ENCODE measurements at places on chromosomes 1 and 21.

DNA sequence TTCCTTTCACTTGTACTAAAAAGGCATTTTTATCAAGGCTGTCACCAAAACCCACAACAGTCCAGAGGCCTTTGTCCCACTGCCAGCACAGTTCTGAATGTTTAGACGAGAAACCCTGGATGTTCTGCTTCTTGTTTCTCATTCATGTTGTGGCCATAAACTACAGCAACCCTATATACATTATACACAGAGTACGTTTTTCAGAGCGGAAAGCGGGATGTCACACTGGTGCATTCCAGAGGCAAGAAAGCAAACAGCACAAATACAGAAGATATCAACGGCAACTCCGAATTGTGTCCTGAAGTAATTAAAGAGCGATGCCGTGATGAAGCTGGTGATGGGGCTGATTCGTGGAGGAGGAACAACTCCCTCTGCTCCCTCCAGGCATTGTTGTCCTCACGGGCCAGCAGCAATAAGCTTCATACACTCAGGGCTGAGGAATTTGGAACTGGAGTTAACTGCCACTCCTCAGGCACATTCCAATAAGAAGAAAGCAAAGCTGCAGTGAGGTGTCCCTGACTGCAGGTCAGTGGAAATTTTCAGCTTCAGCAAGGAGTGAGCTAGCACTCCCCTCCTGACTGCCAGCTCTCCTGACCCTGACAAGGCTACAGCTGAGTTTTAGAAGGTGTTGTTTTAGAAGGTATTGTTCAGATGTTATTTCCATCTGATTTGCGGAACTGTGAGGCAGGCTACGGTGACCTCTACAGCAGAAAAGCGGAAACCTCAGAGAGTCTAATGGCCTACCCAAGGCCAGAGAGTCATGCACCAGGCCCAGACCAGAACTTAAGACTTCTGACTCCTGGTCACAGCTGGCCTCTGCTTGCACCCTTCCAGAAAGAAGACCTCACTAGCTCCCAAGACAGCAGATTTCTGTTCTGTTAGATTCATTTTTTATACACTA lies 149.0 kb downstream of the TGFBR3 start:
- peak; percentile 73 for DNase-seq

DNA sequence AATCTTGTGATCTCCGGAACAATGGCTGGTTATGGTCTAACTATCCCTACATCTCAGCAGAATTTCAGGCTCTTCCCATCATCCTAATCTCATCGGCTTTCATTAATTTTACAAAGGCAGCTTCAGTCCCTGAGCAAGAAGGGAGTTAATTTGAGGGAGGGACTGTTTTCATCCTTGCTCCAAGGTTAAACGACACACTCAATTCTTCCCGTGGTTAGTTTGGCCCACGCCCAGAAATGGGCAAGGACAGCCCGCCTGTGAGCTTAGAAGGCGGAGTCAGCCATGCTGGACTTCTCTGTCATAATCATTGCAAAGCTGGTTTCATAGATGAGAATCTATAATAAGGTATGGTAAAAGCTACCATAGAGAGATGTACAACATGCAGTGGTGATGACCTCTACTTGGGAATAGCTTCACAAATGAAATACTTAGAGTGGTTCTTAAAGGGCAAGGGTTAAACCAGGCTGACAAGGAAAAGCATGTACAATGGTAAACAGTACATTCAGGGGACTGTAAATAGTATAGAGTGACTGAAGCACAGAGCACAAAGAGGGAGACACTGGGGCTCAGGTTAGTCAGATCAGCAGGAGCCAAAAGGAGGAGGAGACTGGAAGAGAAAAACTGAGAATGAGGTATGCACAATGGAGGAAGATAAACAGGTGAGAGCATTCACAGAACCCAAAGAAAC lies 108.8 kb downstream of the SMYD3 start:
- no peak for DNase-seq

DNA sequence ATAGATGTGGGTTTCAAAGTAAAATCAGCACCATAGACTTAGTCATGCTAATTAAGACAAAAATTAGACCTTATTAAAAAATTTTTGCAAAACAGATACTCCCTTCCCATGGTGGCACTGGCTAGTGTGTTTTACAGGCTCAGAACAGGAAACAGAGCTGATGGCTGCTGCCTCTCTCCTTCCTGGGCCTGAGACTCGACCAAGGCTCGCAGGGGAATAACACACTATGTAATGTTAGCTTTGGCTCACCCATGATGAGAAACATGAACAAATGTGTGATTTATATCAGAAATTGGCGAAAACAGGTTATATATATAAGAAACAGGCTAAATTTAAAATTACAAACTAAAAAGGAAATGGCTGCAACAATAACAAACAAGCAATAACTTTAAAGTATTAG lies 50.7 kb downstream of the ERG start:
- no peak for DNase-seq

DNA sequence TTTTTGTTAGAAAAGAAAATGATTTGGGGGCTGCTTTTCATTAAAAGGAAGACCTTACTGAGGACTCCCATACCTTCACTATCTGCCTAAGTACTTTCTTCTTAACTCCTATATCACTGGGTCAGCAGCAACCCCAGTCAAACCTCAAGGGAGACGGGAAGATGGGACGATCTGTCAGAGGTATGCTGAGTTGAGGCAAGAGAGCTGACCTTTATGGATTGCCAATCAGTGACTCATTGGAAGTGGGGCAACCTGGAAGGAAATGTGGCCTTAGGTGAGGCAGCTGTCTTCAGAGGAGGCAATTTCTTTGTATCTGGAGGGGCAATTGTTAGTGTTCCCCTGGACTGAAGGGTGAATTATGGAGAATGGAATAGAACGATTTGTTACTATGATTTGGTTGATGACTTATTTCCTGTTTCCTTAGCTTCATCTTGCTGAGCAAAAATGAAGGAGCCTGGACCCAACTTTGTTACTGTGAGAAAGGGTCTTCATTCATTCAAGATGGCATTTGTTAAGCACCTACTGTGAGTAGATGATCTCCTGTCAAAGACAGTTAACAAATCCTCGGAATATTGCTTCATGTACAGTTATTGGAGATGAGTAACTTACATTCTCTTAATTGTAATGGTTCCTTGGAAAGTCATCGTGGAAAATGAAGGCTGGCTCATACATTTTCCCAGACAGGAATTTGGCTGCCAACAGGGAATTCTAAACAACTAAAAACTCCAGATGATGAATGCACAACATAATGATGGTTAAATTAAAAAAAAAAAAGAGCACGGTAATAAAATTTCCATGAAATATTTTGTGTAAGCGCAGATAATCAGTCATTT lies 134.7 kb upstream of the KCNJ15 start:
- DNase-seq = no peak

DNA sequence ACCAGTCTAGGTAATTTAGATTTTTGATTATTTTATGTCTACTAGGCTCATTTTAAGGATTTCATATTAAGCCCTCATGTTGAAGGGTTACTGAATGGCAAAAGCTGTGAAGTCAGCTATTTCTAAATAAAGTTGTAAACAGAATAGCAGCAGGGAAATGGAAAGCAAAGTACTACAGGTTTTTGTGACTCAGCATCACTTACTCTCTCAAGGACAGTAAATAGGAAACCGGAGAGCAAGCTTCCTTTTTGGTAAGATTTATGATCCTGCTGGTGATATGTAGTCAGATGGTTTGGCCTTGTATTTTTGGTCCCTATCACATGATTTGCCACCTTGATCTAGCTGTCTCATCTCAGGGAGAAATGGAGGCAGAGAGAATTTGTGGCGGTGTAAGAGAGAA lies 226.0 kb downstream of the RPS6KC1 start:
- peak; percentile 8 for DNase-seq

DNA sequence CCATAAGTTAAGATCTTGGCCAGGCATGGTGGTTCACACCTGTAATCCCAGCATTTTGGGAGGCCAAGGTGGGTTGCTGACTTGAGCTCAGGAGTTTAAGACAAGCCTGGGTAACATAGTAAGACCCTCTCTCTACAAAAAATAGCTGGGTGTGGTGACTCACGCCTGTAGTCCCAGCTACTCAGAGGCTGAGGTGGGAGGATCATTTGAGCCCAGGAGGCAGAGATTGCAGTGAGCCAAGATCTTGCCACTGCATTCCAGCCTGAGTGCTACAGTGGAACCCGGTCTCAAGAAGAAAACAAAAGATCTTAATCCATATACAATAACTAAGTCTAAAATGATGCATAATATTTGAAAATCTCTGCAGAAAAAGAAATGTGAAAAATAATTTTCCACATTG lies 165.5 kb upstream of the NR5A2 start:
- DNase-seq = no peak

DNA sequence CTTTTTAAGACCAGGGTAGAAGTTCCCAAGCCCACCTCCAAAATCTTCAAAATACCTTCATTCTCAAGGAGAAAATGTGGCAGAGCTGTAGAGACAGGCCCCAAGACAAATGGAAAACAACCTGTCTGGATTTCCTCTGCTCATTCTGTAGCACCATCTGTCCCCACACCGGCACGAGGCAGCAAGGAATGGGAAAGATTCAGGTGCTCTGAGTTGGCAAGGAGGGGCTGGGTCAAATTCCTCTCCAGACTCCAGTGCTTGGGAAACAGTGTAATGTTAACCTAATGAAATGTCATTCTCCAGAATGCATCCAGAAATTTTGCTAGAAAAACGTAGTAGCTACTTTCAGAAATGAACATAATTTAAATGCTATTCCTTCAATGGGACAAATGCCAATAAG lies 9.3 kb downstream of the PABPC4 start:
- no peak for DNase-seq

- DNase-seq = no peak
Observed at GRCh38 chr1:226402739-226403165, 5.1 kb downstream of the PARP1 start.

DNA sequence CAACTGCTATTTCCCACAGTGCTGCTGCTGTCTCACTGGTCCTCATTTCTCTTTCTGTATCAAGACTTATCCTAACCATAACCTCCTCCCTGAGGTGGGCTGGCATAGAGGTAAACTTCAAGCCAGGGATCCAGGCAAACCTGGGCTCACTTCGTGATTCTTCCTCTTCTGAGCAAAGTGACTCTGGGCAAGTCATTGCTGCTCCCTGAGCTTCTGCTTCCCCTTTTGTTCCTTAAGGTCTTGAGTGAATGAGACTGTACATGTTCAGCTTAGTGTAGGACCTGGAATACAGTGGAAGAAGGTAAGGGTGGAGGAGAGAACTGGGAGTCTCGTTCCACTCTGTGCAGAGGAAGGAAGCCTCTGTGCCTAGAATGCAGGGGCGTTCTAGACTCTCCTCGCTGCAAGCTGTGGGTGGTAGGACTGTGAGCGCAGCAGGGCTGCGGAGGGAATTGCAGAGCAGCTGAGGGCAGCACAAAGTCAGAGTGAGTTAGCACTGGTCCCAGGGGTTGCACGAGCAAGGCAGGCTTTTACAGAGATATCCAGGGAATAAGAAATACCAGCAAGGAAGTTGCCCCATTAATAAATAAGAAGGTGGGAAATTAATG lies 11.4 kb upstream of the ERI3 start:
- no peak for DNase-seq

DNA sequence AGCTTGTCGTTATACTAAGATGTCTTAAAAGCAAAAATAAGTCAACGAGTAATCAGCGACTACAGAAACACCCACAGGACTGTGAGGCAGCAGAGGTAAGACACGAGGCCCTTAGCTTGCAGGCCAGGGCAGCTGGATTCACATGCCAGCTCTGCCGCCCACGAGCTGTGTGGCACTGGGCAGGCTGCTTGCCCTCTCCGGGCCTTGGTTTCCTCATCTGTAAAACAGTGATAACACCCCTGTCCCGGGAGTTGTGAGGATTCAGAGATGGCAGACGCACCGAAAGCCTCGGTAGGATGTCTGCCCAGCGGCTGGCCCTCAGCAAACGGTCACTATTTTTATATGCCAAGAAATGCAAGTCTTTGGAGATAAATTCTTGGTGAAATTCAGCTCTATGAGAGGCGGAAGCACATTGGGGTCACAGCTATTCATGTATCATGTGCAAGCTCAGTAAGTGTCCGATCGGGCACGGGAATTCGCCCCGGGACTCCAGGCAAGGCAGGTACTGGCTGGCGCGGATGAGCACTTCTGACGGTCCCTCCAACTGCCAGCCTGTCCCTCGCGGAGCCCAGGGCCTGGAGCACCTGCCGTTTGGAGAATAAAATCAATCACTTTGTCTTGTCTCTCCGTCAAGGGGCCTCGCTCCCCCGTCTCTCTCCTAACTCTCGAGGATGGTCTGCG lies 1.1 kb downstream of the C2CD2 start:
- peak; percentile 29 for DNase-seq

DNA sequence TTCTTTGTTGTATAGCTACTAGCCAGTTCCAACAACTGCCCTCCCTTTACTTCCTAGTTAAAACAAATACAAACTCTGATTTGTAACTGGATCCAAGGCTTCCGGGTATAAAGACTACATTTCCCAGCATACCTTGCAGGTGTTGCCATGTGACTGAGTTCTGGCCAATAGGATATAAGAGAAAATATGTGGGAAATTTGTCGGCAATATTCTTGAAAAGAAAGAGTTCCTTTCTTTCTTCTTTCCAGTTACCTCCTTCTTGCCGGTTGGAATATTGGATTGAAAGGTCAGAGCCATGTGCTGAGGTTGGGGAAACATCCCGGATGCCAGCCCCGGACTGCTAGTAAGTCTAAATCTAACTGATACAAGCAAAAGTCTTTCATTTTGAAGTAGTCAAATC lies 23.0 kb upstream of the ZBTB40 start:
- peak; percentile 73 for DNase-seq

DNA sequence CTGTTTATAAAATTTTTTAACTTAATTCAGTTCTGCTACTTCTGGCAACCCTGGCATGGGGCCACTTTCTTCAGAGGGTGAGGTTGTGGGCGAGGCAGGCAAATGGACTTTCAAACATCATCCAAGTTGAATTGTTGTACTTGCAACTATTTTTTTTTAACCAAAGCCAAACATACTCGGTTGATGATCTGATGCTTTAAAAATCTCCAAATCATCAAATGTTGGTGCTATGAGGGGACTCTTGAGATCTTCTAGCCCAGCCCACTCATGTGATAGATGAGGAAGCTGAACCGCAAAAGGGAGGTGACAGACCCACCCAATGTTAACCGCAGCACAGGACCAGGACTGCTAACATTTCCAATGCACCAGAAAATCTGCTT lies 6.7 kb downstream of the SLC1A7 start:
- DNase-seq = peak; percentile 90

GRCh38 chr21:32197896-32198295 lies 81.0 kb downstream of the MIS18A start:
- DNase-seq = no peak

- no peak for DNase-seq
Observed at GRCh38 chr21:41277846-41278245, 38.8 kb upstream of the FAM3B start.

DNA sequence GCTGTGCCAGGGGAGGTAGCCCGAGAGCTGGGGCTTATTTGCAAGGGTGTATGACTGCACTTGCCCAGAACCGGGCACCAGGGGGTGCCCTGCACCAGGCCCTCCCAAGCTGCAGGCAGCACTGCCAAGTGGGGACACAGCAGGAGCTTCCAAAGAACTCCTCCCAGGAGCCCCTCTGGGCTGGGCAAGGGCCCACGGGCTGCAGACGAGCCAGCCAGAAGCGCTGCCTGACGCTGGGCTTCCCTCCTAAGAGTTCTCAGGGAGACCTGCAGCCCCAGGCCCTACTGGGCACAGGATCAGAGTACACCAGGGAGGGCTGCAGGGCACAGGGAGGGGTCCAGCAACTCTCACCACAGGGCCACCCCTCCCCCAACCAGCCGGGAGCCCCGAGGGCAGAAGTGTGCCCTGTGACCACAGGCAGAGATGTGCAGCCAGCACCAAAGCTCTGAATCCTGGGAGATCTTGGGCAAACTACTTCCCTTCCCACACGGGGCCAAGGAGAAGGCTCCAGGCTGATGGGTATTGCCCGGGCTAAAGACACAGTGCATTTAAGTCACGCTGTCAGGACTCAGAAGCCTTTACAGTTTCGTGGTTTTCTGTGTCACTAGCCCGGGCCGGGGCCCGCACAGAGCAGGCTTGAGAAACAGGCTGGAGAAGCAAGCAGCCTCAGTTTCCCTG lies 63.4 kb downstream of the KCNAB2 start:
- peak; percentile 51 for DNase-seq
